Stimulated activated CD8-positive, alpha-beta memory T cell treated with anti-CD3 and anti-CD28 coated beads, Interleukin-2, amount 100 ng/mL, for 1 hour (primary cell): ENCODE measurements at places on chromosomes 3 and 15.

DNA sequence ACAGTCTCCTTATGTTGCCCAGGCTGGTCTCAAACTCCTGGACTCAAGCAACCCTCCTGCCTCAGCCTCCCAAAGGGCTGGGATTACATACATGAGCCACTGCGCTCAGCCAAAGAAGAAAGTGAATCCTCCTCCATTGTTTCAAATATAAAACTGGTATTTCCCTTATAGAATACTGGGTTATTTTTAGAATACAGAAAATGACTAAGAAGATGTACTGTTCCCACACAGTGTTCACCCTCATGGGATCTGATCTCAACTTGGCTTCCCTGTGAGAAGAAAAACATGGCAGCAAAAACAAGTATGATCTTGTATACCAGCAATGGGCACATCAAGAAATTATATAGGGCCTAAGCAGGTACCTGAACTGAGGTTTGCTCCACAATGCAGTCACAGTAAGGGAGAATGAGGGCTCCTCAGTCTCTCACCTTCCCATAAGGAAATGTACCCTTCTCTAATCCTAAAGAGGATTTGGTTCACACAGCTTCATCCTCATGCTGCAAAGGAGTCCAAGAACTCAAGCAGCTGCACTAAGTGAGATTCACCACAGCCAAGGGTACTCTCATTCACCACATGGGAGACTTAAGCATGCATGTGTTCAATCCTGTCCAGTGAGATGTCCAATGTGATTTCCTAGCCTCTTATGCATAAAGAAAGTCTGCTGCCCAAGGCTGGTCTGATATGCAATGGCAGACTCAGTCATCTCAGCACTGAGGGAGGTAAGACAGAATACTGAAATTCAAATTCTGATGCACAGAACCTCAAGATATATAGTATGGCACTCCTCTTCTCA is 25.8 kb downstream of the USP4 start:
- no peak for DNase-seq

- no peak for DNase-seq
These were observed 245.9 kb upstream of the TOPAZ1 start for GRCh38 chr3:43995547-43996378.

GRCh38 chr15:101124731-101125451 is 127.0 kb downstream of the CHSY1 start:
- no peak for DNase-seq

DNA sequence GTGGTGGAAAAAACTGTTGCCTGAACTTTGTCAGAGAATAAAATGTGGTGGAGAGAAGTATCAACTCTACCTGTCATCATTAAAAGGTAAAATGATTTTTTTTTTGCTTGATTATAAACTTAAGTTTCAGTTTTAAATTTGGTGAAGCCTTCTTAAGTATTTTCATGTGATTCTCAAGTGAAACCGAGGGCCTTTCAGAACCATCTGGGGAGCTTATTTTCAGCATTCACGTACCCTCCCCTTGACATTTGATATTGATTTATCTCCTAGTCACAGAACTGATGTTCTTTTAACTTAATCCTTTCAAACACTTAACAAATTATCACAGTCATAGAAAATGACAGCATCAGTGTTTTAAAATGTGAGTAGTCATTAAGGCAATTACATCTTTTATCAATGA is 38.5 kb downstream of the HPS3 start:
- no peak for DNase-seq

DNA sequence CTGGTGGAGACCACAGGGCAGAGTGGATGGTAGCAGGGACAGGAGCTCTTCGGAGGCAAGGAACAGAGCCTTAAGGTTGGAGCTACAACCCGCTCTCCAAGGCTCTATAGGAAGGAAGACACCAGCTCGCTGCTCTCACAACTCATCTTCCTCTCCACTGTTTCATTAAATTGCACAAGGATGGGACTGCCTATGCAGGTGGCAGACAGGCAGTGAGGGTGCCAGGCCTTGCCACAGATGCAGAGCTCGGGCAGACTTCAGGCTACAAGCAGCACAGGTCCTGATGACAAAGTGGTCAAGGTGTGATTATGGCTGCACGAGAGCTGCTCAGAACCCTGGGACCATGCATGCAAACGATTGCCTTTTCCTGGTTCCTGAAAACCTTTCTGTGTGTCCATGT is 144.6 kb downstream of the FOXP1 start:
- DNase-seq, result no peak

DNA sequence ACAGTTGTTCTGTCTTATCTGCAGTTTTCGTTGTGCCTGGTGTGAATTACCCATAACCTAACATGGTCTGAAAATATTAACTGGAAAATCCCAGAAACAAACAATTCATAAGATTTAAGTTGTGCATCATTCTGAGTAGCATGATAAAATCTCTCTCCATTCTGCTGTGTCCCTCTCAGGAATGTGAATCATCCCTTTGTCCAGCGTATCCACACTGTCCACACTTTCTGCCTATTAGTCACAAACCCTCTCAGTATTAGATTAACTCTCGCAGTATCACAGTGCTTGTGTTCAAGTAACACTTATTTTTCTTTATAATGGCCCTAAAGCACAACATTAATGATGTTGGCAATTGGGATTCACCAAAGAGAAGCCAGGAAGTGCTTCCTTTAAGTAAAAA is 203.2 kb downstream of the CGGBP1 start:
- DNase-seq, result no peak

DNA sequence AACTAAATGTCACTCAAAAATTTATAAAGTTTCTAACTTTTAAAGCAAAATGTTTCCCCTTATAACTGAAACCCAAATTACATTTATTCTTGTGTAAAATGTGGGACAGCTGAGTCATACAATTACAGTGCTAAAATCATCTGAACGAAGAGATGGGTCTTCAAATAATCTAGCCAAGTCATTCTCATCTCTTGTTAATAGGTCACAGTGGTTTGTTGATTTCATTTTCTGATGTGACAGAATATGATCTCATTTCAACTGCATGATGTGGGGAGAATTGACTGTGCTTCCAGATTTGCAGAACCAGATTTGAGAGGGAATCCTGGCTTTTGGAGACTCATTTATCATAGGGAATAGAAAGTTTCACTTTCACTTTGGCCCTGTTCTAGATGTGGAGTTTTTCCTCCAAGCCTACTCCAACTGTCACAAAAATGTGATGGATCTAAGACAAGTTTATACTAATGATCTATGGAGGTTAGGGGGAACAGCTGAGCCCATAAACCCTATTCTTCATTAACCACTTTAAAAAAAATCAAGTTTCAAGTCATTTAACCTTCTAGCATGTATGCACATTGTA is 685.0 kb downstream of the PDCD6IP start:
- no peak for DNase-seq

- no peak for DNase-seq
These were observed 40.4 kb upstream of the SKOR1 start for GRCh38 chr15:67784856-67785430.

- no peak for DNase-seq
These were observed 875.4 kb downstream of the ROBO2 start for GRCh38 chr3:77915336-77915735.

DNA sequence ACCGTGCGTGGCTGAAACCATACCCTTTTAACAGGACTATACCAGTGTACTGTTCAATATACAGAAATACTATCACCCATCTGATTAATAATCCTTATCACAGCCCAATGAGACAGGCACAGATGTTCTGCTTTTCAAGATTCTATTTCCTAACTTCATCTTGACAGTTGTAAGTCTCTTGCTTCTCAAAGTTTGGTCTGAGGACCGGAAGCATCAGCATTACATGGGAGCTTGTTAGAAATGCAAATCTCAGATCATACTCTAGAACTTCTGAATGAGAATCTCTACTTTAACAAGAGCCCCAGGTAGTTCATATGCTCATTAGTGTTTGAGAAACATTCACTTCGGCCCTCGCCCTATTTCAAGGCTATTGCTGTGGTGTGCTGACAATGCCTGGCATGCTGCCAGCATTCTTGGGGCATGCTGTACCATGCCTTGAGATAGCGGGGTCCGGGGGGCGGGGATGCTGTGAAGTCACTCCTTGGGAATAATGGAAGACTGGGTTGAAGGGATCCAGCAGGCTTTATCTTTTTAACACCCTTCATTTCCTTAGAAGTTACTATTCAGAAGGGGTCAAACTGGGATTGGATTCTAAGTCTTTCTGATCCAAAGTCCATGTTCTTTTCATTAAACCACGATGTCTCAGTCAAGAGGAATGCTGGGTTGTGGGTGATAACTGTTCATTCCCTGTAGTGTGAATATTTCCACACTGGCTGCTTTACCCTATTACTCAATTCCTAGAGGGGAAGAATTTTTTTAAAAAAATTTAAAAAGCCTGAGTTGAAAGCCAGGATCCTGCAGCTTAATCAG is 194.7 kb downstream of the LPP start:
- DNase-seq, result no peak

GRCh38 chr3:8980756-8981257 is 17.5 kb upstream of the RAD18 start:
- no peak for DNase-seq

DNA sequence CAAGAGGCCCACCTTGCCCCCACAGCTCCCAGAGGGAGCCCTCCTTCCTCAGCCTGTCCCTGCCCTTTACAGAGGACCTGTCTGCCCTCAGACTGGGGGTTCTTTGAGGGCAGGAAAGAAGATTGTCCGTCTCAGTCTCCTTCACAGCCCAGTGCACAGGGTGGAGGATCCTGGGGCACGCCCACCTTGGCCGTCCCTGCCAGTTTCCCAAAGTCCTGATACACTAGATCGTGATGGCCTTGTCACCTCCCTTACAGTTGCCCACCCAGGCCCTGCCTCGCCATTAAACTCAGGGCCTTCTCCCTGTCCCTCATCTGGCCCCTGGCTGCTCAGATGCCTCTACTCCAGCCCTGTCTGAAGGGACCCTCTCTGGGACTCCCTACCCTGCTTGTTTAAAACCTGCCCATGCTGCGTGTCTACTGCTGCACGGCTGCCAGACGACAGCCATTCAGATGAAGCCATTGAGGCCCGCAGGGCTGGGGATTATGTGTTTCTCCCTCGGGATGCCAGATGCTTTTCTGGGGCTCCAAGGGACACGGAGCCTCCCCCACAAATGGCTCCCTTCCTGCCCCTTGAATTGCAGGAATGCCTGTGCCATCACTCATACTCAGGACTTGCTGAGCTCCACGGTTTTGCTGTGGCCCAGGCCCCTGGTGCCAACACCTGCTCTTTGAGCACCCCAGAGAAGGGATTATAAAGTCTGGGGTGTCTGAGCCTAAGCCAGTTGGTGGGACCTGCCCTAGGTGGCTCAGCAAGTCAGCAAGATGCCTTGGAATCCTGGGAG is 27.8 kb downstream of the ACSBG1 start:
- DNase-seq, result no peak

- no peak for DNase-seq
These were observed 2.1 kb downstream of the CD47 start for GRCh38 chr3:108088697-108089096.

DNA sequence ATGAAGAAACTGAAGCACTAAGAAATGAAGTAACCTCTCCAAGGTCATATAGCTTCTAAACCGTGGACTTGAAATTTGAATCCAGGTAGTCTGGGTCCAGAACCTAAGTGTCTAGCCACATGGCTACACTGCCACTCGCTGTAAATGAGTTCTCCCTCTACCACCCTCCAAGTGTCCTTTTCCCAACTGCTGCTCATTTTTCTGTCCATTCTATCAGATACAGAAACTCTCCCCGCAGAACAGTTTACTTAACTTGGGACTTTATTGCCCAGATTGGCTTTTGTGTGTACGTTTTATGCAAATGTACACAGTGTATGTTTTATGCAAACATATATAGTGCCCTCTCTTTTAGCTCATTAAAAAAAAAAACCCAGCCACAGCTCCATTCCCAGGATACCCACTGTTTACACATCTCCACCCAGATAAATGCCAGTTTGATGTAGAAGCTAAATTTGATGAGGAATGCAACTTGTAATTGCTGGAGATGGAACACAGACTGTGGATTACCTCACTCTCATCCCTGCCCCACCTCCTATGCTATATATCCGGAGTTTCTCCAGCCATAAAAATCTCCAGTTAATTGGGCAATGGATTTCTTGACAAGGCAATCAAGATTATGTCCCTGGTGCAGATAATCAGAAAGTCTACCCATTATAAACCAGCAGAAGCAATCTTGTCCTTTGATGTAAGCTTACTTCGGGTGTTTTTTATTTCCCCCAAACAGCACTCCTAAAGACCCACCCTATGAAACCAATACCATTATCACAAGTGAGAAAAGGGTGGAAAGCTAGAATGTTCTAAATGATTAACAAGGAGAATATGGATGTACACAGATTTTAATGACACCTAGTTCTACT is 42.0 kb downstream of the THBS1 start:
- DNase-seq, result no peak

DNA sequence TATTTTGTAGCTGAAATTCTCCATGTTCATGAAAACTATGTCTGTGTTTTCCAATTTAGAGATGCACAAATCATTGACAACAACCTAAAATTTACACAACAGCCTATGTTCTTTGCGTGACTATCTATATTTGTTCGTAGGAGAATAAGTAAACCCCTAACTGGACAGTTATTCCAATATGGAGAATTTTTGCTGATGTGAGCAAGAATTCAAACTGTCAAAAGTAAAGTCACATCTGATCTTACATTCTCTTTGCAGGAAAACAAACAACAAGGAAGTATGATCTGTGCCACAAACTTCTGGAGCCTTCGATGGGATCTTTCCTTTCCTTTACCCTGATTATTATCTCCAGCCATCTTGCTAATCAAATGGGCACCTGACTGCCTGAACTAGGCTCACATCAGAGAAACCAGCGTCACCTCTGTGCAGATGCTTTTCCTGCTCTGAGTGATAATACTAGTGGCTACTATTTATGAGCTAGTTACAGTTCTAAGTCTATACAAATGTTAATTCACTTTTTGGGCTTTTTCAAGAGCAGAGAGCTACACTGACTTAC is 18.3 kb upstream of the KCNMB3 start:
- no peak for DNase-seq

GRCh38 chr3:172378439-172378838 is 69.8 kb downstream of the GHSR start:
- no peak for DNase-seq
